ENCODE measurements at places on chromosomes 6 and 20.

- no peak for DNase-seq
Observed at GRCh38 chr6:145525038-145525437, 210.3 kb downstream of the EPM2A start.

- no peak for DNase-seq
Observed at GRCh38 chr6:14645221-14645620, 527.6 kb downstream of the CD83 start.

GRCh38 chr20:45993197-45993951 is 15.3 kb upstream of the MMP9 start:
- no peak for DNase-seq

- DNase-seq = no peak
Observed at GRCh38 chr6:41337709-41338108, 2.3 kb downstream of the NCR2 start.

DNA sequence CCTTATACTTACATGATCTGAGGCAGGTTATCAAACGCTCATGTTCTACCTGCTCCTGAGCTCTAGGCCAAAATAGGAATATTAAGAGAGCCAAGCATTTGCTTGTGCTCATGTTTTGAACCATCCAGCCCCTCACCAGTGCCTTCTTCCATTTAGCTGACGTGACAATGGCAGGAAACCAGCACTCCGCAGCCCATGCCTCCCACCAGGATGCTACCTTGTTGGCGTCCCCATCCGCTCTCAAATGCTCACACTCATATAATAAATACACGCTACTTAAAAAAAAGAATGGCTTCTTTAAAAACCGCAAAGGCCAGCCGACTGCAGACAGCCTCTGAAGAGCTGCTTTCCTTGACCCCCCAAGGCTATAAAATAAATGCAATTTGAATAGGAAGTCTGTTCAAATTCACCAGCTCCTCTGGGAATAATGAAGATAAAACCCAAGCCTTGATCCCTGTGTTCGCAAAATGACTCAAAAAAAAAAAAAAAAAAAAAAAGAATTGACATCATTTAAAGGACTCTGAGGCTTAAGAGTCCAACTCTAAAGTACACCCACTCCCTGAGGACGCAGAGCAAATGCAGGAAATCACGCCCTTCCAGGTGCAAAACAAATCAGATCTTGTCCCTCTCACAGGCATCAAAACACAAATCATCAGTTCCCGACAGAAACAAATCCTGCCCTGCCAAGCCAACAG is 29.0 kb downstream of the RNASET2 start:
- DNase-seq = no peak

GRCh38 chr6:156423075-156423474 is 354.1 kb upstream of the ARID1B start:
- no peak for DNase-seq

GRCh38 chr6:157089851-157090250 is 233.5 kb downstream of the TMEM242 start:
- no peak for DNase-seq

DNA sequence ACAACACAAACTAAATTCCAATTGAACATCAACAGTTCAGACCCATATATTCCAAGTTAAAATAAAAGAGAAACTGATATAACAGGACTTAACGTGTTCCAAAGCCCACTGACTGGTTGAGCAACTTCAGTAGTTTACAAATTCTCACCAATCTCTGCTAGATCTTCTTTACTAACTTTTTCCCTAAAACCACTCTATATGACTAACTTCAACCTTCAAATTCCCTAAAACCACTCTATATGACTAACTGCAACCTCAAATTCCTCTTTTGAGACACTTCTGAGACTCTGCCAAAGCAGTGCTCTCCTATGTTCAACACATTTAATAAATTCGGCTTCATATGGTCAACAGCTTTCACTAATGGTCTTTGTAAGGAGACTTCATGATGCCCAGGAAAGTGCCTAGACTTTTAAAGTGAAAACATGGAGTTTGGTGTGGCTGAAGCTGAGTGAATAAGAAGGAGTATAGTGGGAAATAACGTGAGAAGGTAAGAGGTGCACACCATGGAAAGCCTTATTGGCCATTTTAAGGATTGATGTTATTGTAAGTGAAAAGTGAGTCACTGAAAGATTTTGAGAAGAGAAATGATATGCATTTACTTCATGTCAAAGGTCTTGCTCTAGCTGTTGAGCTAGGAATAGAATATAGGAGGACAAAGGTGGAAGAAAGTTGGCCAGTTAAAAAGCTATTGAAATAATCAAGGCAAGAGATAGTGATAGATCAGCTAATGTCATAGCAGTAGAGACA is 134.0 kb upstream of the HCRTR2 start:
- DNase-seq = no peak

DNA sequence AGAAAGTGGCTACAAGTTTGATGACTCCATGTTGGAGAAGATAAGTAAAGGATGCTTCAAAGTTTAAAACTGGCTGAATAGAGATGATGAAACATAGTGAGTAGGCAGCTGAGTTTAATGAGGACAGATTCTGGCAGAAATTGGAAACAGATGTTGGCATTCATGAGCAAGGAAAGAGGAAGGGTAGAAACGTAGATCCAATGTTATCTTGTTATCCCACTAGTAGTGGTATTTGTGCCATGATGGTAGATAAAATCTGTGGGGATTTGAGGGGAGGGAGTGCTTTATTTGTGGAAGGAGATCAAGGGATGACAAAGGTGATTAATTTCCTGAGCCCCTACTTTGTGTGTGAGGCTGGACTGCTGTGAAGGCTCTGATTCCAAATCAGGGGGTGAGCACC is 69.5 kb downstream of the MRAP2 start:
- DNase-seq = no peak

DNA sequence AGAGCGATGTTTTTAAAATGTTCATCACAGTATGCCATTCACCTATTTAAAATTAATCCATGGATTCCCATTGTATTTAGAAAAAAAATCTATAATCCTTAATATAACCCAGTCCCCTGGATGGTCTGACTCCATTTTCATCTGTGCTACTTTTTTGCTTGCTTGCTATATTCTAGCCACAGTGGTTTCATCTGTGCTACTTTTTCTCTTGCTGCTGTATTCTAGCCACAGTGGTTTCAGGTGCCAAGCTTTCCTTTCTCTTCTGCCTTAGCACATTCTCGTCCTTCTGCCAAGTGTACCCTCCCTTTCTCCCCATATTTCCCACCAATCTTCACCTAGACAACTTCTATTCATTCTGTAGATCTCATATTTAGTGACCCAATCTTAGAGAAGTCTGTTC is 33.3 kb upstream of the SOX4 start:
- DNase-seq = no peak

DNA sequence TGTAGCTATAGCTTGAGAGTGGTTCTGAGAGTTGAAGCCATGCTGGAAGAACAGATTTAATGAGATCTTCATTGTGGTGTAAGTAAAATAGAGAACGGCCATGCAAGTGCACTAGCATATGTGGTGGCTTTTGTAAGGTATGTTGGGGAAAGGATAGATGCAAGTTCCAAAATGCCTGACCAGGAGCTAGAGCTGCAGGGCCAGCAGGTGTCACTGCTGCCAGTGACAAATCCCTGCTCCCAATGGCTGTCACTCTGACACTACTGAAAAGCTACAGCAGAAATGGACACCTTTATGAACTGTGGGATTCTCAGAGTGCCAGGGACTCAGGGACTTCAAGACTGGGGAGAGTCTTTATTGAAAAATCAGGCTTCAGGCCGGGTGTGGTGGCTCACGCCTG is 23.1 kb upstream of the VIP start:
- DNase-seq = no peak

- DNase-seq = no peak
Observed at GRCh38 chr6:53466257-53466656, 78.6 kb downstream of the GCLC start.

- DNase-seq = no peak
Observed at GRCh38 chr20:61391812-61392520, 139.9 kb downstream of the CDH4 start.

DNA sequence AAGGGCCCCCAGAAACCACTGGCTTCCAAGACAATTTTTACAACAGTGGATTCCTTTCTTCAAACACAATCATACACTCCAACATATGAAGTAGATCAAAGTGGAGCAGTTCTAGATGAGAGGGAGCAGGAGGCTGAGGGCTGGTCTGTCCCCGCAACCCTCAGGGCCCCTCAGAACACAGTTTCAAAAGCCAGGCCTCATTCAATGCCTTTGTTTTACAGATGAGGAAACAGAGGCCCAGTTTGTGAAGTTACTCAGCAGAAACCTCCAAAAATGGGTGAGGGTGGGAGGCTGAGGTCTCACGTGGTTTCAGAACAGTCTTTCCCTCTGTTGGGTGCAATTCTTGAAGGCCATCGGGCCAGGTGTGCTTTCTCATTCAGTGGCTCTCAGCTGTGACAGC is 134.9 kb downstream of the SCML4 start:
- DNase-seq = no peak

- DNase-seq = no peak
Observed at GRCh38 chr6:79399499-79399898, 137.7 kb downstream of the LCA5 start.

- DNase-seq = no peak
Observed at GRCh38 chr6:132960720-132961119, 146.4 kb downstream of the RPS12 start.

DNA sequence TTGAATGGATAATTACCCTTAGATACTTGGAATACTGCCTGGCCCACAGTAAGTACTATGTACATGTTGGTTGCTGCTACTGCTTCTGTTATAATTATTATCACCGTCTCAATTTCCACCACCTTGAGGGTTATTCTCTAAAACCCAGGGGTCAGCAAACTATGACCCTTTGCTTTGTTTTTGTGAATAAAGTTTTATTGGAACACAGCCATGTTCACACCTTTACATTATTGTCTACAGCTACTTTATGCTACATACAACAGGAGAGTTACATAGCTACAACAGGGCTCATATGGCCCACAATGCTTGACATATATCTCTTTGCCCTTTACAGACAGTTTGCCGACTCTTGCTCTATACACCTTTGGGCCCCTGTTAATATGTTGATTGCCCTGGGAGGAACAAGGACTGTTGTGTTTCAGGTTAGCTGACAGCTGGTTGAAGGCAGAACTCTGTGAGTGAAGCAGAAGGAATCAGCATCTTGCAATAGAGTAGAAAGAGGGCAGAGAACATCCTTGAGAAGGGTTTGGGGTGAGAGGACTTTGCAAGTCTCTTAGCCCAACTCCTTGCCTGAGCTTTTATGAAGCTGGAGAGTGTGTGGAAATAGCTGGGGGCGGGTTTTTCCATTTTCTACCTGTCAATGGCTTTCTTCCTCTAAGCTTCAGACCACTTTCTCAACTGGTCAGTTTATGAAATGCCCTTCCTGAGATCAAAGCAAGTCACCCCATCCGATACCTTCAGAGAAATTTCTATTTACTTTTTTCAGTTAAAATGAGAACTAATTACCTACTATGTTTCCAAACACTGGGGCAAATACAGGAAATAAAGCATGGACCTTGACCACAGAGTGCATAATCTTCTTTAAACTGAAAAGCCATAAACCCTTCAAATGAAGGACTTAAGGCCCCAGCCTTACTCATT is 3.5 kb upstream of the MEP1A start:
- DNase-seq = no peak

DNA sequence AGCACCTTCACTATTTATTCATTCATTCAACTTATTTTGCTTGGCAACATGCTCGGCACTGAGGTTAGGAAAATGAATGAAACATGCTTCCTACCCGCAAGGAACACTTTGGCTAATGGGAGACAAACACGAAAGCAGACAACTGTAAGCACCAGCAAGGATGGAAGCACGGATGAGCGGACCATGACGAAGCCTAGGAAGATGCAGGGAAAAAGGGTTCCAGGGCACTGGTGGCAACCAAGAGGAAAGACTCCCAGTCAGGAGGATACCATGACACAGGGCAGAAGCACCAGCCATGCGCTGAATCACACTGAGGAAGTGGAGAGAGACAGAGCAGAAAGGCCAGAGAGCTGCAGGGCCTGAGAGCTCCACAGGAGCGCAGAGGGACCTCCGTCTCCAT is 9.8 kb downstream of the PDE10A start:
- no peak for DNase-seq

- DNase-seq = no peak
Observed at GRCh38 chr6:11978169-11978987, 33.7 kb upstream of the HIVEP1 start.

DNA sequence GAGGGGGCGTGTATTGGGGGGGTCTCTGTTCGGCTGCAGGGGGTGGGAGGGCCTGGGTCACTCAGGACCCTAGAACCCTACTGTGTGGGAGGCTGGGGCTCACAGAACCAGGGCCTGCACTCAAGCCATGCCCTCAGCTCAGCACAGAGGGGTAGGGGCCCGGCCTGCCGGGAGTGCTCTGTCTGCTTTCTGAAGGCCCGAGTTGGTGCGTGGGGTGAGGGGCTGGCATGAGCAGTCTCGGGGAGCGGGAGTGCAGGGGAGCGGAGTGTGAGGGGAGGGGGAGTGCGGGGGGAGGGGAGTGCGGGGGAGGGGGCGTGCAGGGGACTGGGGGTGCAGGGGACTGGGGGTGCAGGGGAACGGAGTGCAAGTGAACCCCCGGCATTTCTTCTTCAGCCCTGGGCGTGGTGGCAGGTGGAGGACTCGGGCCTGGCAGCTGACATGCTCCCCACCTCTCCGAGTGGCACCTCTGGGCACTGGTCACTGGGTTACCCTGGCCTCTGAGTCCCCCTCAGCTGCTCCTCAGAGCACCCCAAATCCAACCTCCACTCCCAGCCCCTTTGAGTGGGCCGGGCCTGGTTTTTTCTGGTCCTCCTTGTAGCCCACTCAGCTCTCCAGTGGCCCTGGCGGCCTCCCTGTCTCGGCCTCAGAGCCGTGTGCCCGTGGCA is 1.0 kb downstream of the COL20A1 start:
- DNase-seq = no peak

- no peak for DNase-seq
Observed at GRCh38 chr6:44119704-44120262, 7.5 kb downstream of the MRPL14 start.

GRCh38 chr6:34521463-34522285 is 34.5 kb downstream of the SPDEF start:
- no peak for DNase-seq

GRCh38 chr6:33410711-33411631 is at the start of gene PHF1:
Gene PHF1 (plus strand): TSS chr6:33411014. CDS start chr6:33412264, 1,250 bp downstream.
- DNase-seq = peak; percentile 59

- no peak for DNase-seq
Observed at GRCh38 chr20:37189416-37190016, 10.2 kb upstream of the MROH8 start.

- DNase-seq = no peak
Observed at GRCh38 chr6:137798846-137799245, 68.2 kb upstream of the TNFAIP3 start.

DNA sequence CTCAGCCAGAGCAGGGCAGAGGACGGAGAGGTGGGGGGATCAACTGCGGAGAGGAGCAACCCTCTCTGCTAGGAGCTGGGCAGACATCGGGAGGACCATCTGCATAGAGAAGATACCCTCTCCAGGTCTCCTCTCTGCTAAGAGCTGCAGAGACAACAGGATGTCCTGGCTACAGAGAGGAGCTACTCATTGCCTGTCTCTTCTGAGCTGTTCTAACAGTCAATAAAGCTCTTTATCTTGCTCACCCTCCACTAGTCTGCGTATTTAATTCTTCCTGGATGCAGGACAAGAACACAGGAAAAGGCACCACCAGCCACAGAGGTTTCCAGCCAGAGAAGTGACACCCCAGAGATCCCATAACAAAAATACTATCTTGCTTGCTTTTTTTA is 871.1 kb upstream of the GJE1 start:
- DNase-seq = no peak
